ENCODE measurements at places on chromosomes 6 and 20. TPM values are rescaled to one million over a fixed set of nuclear protein-coding genes. Genes with fewer than 3 reads are reported as not detected.

Gene CPNE5
- 5.0 TPM for total RNA-seq

Gene TNXB
- 0.90 TPM for total RNA-seq

Gene PCSK2
- not detected for total RNA-seq

Gene C6orf15
- total RNA-seq = not detected

Gene CTCFL
- not detected for total RNA-seq

Gene STMND1
- total RNA-seq = not detected

Gene TGM3
- not detected for total RNA-seq

Gene BHLHE23
- not detected for total RNA-seq

Gene AHCY
- total RNA-seq = 127 TPM

Gene EYS
- 0.13 TPM for total RNA-seq

Gene TRIM40
- not detected for total RNA-seq

Gene SOX12
- 1.7 TPM for total RNA-seq
